ENCODE measurements at places on chromosomes 11 and 22.

- DNase-seq = no peak
Measured at GRCh38 chr11:115905341-115906000, 401.3 kb upstream of the CADM1 start.

GRCh38 chr11:85740481-85741400 is 54.7 kb upstream of the CCDC89 start:
- DNase-seq = no peak

GRCh38 chr22:27800250-27801201 is 1.0 kb downstream of the MN1 start:
- no peak for DNase-seq

DNA sequence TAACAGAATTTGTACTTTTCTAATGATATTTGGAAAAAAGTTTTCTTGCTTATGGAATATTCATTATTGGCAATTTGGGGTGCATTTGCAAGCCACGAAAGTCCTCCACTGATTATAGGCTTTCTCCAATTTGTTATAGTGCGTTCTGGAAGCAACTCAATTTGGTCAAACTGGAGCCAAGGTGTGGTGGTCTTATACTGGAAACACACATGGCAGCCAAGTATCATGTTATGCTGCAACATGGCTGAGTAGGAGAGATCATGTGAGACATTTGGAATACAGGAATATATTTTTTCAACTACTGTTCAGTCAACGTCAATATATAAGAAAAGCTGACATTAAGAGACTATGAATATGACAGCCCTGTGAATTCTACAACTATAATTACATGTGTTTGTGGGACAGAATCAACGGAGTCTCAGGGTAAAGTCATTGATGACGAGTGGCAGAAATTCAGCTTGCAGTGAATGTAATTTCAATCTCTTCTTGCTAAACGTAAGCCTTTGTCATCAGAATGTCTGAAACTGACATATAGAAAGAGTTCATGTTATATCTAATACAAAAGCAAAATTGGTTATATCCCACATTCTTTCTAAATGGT is 83.8 kb upstream of the FIBIN start:
- no peak for DNase-seq

DNA sequence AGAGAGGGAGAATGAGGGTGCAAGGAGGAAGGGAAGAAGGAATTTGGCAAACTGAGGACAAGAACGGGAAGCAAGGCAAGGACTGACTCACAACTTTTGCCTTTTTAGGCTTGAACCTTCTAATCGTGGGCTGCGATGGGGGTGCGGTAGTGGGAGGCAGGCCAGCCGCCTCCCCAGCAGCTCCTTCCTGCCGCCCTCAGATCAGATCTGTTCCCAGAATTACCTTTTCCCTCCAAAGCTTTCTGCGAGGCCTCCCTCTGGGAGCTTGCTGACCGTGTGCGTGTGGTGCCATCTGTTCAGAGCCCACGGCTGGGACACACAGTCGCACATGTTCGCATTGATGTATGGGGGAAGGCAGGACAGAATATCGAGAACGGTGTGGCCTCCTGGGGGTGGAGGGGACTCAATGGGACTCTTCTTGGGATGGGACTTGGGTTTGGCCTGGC is 86.9 kb upstream of the PARVA start:
- no peak for DNase-seq

- no peak for DNase-seq
Measured at GRCh38 chr22:42039271-42039670, 31.3 kb downstream of the NAGA start.

- no peak for DNase-seq
Measured at GRCh38 chr22:28183078-28183860, 264.2 kb upstream of the PITPNB start.

DNA sequence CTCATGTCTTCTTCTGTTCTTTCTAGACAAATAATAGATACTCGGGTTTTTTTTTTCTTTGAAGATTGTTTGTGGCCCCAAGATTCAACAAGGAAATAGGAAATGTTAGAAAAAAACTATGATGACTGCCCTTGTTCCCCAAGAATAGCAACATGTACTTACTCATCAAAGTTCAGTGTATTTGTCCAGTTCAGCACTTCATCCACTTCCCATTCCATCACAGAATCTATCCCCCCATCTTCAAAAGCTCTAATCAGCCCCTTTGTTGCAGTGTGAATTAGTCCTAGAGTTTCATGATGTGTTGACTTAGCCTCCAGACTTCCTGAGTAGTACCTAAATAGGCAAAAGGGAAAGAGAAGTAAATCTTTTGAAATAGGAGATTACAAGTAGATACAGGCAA is 74.3 kb downstream of the C11orf65 start:
- no peak for DNase-seq

DNA sequence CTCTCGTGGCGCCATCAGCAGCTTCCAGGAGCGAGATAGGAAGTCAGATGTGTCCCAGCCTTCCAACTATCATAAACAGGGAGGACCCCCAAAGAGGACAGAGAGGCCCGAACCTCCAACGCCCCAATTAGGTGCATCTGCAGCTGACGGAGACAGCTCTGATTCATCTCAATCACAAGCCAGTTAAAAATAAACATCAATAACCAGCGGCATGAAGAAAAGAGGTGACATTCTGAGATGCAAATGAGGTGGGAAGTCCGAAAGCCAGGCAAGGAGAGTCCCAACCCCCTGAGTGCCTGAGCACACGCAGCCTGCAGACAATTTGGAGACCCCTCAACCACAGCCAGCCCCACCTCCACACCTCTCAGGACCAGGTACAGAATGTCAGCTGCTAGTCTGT is 28.1 kb upstream of the IGSF9B start:
- no peak for DNase-seq

DNA sequence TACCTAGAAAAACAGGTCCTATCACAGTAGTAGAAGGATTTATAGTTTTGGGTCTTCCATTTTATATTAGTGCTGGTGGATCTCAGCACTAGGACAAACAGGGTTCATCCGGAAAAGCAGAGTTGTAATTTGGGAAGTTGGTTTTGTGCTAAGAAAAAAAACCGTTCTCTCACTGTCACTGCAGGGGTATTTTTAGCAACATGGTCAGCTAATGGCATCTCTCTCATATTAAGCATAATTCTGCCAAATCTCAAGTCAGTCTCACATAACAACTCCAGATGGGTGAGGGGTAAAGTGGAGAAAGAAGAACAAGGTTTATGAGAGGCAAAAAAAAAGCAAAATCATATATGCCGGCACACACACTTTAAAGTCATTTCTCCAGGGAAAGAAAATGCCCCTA is 51.6 kb upstream of the GDPD4 start:
- no peak for DNase-seq

DNA sequence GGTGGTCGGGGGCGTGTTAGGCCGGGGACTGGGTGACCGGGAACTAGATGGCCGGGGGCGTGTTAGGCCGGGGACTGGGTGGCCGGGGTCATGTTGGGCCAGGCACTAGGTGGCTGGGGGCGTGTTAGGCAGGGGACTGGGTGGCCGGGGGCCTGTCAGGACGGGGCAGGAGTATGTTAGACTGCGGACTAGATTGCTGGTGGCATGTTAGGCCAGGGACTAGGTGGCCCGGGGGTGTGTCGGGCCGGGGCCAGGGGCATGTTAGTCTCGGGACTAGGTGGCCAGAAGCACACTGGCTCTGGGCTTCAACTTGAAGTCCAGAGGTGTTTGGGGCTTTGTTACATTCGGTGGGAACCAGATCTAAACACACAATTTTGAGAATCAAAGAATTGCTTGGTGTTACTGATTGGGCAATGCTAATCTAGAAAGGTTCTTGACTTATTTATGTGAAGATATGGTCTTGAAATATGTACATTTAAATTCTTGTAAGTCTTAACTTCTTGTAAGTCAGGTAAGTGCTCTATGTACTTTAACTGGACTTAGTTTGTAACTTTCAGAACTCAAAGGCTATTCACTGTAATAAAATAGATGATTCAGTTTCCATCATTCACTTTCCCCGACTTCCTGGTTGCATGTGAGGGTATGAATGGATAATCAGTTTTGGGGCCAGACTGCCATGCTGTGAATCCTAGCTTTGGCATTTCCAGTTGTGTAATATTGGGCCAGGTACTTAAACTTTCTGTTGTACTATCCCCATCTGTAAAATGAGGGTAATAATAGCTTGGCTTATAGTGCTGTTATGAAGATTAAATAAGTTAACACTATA is 1.1 kb downstream of the EXT2 start:
- DNase-seq = peak; percentile 19

GRCh38 chr22:28462041-28462440 is 217.6 kb downstream of the TTC28 start:
- no peak for DNase-seq

GRCh38 chr11:47148903-47149531 is 27.7 kb downstream of the ARFGAP2 start:
- DNase-seq = no peak

DNA sequence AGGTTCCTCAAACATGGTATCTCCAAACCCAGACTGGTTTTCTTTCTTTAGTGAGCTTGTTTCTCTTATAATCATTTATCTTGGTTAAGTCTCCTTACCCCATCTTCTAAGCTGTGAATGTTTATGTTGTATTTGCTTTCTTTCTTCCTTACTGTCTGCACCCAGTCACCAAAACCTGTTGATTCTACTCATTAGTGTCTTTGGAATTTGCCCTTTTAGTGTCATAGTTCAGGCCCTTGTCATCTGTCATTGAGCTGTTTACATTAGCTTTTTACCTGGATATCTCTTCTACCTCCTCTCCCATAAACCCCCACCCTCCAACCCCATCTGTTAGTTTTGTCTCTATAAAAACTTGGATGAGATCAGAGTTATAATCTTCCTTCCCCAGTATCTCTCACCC is 59.9 kb downstream of the AMOTL1 start:
- no peak for DNase-seq

DNA sequence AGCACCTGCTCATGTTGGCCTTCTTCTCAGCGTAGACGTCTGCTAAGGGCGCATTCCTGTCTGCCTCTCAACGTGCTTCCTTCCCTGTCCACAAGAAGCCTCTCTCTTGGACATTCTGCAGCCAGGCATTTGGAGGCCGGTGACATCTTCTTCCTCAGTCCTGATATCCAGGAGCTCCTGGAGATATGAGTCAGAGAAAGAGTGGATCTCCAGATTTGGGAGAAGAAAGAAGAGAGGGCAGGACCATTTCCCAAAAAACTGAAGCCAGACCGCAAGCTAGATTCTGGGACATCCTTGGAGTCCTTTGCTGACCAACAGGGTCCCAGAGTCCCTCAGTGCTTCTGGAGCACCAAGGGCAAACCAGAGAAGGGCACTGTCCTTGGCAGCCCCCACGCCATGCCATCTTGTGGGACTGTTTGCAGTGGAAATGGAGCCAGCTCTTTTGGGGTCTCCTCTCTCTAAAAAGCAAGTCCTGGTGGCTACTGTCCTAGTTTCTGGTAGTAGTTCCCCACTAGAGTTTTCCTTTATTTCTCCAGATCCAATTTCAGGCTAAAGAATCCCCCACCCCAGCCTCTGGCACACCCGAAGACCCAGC is 36.1 kb upstream of the SYT13 start:
- no peak for DNase-seq

DNA sequence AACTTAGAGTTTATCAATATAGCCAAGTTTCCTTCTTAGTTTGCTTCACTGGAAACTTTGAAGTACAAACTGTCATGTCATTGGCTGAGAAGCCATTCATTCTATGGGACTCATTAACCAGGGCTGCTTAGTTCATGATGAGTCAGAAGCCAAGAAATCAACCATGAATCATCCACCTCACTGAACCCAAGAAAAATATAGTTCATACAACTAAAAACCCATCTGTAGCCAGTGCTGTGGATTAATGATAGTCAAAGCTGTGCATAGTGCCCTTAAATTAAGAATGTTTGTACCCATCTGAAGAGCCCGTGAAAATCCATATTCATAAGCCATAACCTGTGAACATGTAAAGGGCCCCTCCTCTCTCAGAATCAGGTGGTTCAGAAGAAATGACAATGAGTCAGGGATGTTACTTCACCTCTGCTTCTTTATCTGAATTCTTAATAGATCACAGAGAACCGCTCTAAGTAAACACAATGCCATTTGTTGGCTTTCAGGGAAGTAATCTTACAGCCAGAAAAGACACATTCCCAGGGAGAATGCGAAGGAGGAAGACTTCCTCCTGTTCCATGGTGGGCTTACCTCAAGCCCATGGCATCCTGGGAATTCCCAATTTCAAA is 25.4 kb downstream of the MMP20 start:
- DNase-seq = no peak

GRCh38 chr11:859394-860131 is 16.9 kb downstream of the TSPAN4 start:
- no peak for DNase-seq

DNA sequence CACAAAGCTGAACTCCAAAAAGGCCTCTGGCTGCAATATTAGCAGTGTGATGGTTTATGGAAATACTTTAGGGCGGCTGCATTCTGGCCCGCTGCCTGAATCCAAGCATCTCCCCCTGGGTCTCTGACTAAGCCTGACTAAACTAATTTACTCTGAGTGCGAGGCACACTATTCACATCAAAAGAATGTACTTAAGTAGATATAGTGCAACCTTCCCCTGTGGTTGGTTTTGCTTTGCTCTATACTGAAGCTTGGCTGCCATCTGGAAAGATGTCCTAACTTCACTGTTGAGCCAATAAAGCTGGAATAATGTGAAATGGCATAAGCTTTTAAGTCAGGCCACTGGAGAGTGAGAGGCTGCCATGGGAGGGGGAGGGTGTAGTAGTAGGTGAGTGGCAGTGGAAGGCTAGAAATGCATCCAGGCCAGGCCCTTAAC is 321.6 kb downstream of the AASDHPPT start:
- DNase-seq = no peak

DNA sequence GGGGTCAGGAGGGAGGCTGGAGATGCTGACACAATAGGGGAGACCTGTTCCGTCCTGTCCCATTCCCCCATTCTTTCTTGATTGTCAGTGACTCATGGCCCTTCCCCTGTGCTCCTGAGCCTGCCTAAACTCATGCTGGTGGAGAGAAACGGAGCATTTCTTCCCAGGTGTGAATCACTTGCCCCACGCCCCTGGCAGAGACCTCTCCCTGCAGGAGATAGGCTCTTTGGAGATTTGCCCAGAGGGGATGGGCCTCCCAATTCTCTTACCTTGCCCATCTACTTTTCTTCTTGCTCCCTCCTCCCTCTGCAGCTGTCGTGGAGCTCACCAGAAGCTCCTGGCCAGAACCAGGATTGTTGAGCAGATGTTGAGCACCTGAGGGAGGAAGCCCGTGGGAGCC is 121.9 kb upstream of the OR9Q1 start:
- no peak for DNase-seq

- no peak for DNase-seq
Measured at GRCh38 chr11:13052130-13052571, 43.0 kb downstream of the RASSF10 start.

- no peak for DNase-seq
Measured at GRCh38 chr22:38230108-38230825, 28.5 kb downstream of the MAFF start.

- DNase-seq = no peak
Measured at GRCh38 chr11:6232899-6233298, 1.5 kb downstream of the FHIP1B start.

DNA sequence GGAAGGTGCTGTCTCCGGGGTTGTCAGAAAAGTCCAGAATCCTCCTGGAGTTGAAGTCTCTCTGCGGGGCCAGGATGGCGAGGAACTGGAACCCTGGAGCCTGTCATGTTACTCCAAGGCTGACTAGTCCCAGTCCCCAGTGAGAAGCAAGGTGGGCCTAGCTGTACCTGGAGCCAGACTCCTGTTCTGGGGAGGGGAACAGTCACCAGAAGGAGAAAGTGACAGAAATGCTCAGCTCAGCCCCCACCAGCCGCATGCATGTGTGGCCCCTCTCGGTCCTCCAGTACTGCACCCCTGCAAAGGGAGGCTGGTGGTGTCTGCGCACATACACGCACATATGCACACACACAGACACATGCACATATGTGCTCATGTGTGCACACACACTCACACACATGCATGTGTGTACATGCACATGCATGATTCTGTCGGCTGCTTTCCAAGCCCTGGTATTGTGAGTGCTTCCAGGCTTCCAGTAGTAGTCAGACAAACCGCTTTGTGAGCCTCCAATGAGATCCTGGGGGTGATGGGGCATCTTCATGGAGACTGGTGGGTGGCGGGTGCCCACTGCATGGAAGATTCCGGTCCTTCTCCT is 54.3 kb downstream of the RTL6 start:
- DNase-seq = no peak
